ENCODE measurements at places on chromosomes 3 and 15. TPM values are rescaled to one million over a fixed set of nuclear protein-coding genes. Genes with fewer than 3 reads are reported as not detected.
A peak's percentile ranks its signal among the peaks of the same experiment; 100 is the strongest.

GRCh38 chr15:57184502-57184901 is 191.8 kb upstream of the CGNL1 start:
- peak; percentile 20 for DNase-seq

The ACKR2 gene
- 1.6 TPM for total RNA-seq

DNA sequence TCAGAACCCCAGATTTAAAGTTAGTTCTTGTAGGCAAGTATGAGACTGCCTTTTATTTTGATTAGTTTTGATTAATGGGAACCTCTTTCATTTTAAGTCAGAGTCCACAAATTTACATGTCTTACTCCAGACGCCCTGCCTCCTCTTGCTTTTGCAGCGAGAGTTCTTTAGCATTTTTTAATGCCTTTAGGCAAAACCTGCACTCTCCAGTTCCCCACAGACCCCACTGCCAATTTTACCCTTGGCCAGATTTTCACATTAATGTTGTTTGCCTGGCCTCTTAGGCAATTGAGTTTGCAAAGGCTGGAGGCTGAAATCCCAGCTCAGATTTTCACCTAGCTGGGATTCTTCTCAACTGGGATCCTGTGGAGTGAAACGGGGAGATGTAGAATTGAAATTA is 85.8 kb downstream of the GAP43 start:
- no peak for DNase-seq

- DNase-seq: peak; percentile 53
Measured at GRCh38 chr15:66842710-66843441, 140.8 kb downstream of the SMAD6 start.

GRCh38 chr15:85064710-85065109 is 83.1 kb downstream of the PDE8A start:
- no peak for DNase-seq

DNA sequence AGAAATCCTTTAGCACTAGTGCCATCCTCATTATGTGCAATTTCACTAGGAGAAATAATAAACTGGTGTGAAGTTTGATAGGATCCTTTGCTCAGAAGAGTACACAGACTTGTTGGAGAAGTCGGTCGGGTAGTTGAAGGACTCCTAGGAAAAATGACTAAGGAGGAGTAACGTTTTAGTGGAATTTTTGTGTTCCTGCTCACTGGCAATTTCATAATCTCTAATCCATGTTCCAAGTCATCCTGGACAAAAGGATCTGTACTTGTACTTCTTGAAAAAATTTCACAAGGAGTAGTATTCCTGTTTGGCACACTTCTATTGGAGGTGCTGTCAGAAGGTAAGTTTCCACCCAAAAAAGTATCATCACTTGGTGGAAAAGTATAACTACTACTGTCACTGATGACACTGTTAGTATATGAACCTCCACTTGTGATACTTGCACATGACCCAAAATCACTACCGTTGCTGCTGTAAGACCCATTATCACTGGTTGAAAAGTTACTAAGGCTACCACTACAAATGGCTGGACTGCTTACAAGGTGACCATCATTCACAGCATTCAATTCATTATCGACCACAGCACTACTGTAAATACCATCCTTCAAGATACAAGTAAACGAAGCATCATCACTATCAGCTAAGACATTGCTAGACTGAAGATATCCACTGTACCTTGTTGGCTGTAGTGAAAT is 77.4 kb downstream of the NEDD4 start:
- no peak for DNase-seq

- DNase-seq: no peak
Measured at GRCh38 chr15:57217778-57218598, 158.3 kb upstream of the CGNL1 start.

The IQCF6 gene
- total RNA-seq: not detected

DNA sequence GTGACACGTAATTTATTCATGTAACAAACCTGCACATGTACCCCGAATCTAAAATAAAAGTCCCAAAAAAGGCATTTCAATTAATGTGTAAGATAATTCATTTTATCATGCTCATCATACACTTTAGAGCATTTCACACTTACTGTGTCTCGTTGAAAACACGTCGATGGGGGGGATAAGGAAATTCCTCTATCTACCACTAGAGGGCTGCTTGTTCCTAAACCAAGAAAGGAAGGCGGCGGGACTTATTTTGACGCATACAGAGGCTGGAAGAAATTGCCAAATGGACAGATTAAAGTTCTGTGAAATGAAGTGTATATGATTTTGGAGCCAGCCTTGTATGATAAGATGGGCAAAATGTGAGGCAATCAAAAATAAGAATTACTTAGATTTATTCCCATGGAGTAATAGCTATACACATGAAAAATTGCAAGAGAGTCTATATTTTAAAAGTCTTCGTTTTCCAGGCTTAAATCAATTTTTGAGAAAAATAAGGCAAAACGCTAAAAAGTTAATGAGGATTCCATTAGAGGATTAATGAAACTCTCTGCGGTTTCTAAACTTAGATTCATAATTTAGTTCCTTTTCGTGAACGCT is 346.8 kb downstream of the CNTN3 start:
- peak; percentile 41 for DNase-seq

The NR2F2 gene
- 7.8 TPM for total RNA-seq

GRCh38 chr3:160986069-160986468 is 119.1 kb downstream of the B3GALNT1 start:
- DNase-seq: no peak

- no peak for DNase-seq
Measured at GRCh38 chr3:143806038-143806437, 42.2 kb downstream of the SLC9A9 start.

DNA sequence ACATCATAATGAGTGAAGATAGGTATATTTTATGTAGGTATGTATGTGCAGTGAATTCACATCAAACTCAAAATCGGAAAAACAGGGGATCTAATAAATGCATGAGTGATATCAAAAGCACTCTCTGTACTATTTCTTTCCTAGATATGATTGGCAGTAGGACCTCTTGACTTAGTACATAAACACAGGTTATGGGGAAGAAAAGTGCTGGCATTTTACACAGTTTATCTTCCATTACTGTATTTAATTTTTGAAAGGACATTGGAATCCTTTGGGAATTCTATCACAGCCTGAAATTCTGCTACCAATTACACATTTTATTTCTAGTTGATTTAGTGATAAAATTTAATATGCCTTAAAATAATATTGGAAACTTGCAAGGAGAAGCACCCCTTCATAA is 470.5 kb upstream of the ONECUT1 start:
- DNase-seq: no peak

DNA sequence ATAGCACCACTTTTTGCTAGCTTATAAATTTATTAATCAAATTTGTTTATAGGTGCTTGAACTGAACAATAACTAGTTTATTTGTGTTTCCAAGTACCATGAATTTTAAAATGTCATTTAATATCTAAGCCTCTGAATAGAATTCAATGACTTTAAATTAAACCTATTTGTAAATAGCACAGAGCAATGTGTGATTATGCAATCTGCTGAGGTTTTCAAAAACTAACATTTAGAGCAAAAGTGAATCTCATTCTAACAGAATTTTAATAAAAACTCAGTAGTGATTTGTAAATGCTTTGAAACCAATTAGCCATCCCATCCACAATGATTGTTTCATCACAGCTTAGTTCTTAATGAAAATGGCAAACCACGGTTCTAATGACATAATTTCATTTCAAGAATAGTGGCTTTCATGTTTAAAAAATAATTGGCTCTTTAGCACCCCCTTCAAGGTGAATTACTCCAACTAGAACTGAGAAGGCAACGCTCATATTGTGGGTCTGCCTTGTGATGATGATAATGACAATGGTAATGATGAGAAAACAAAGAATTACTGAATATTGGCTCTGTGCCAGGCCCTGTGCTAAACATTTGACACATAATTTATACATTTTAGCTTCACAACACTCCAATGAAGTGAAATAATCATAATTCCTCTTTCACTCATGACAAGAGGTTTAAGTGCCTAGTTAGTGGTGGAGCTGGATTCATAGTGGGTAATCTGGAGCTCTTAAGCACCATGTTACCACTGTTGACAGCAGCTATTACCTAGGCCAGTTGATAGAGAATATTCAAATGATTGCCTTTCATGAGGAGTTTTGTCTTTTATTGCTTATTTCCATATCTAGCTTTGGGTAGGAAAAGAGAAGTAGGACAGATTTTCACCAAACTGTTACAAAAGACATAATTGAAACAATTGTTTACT is 145.7 kb downstream of the RBMS3 start:
- peak; percentile 31 for DNase-seq

- no peak for DNase-seq
Measured at GRCh38 chr3:56813653-56813960, 11.9 kb upstream of the ARHGEF3 start.

DNA sequence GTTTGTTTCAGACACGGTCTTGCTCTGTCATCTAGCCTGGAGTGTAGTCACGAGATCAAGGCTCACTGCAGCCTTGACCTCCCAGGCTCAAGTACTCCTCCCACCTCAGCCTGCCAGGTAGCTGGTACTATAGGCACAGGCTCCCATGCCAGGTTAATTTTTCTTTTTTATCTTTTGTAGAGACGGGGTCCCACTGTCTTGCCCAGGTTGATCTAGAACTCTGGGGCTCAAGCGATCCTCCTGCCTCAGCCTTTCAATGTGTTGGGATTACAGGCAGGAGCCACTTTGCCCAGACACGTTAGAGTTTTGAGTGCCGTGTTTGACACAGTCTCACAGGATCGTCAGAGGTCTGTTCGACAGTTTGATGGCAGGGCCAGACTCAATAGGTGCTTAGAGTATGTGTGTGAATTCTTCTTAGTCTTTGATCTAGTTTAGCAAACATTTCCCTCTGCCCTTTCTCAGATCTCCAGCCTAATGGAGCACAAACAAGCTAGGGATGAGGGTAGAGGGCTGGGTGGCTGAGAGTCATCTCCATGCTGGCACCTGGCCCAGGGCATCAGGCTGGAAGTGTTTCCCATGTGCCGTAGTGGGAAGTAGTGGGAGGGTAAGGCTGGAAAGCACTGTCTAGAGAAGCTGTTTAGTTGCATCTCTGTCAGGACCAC is 66.1 kb upstream of the DLG1 start:
- DNase-seq: no peak

- DNase-seq: no peak
Measured at GRCh38 chr3:126549861-126550487, 8.8 kb downstream of the C3orf22 start.

DNA sequence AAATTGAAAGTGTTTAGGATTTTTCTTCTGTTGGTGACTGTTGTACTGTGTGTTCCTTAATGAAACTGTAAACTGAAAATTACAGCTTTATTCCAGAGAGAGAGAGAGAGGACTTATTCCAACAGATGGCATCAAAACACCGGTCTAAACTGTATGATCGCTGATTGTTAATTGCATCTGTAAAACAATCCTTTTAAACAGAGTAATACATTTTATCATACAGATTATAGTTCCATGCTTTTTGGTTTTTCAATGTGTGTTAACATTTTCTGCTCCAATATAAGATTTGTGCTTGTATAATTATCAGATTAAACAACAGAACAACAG is 289.7 kb upstream of the DNAJC19 start:
- no peak for DNase-seq

The PDZRN3 gene
- 66.5 TPM for total RNA-seq

GRCh38 chr3:149331396-149331795 is 2.0 kb downstream of the TM4SF18 start:
- no peak for DNase-seq

- DNase-seq: no peak
Measured at GRCh38 chr3:101725194-101725889, 928 bp downstream of the CEP97 start.

The GOLGA8R gene
- 8.3 TPM for total RNA-seq

The P3H2 gene
- total RNA-seq: 37.7 TPM

- no peak for DNase-seq
Measured at GRCh38 chr3:122458992-122459391, 43.1 kb upstream of the WDR5B start.

The PPIP5K1 gene
- total RNA-seq: 29.7 TPM

DNA sequence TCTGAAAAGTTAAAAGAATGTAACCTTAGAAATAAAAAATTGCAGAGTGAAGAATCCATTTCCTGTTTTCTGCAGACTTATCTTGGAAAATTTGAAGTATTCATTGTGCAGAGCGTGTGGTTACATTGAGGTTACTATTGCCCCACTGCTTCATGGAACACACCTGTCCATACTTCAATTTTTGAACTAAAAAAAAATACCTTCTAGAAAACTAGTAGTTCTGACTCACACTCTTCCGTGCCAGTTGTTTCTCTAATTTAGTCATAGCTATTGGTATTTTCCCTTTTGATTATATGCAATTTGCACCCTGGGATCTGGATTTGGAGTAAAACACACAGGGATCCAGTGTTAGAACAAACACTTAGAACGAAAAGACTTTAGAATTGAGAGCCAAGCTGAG is 111.8 kb upstream of the LYSMD4 start:
- DNase-seq: no peak

DNA sequence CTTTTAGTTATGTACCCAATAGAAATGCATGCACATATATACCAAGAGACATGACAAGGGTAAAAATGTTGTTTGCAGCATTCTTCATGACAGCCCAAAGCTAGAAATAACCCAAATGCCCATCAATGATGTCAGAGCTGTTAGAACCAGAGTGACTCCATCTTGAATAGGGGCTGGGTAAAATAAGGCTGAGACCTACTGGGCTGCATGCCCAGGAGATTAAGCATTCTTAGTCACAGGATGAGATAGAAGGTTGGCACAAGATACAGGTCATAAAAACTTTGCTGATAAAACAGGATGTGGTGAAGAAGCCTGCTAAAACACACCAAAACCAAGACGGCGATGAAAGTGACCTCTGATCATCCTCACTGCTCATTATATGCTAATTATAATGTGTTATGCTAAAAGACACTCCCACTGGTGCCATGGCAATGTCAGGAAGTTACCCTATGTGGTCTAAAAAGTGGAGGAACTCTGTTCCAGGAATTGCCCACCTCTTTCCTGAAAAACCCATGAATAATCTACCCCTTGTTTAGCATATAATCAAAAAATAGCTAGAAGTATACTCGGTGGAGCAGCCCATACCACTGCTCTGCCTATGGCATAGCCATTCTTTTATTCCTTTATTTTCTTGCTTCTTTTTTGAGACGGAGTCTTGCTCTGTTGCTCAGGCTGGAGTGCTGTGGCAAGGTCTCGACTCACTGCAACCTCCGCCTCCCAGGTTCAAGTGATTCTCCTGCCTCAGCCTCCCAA is 32.9 kb downstream of the ZBTB11 start:
- DNase-seq: no peak

DNA sequence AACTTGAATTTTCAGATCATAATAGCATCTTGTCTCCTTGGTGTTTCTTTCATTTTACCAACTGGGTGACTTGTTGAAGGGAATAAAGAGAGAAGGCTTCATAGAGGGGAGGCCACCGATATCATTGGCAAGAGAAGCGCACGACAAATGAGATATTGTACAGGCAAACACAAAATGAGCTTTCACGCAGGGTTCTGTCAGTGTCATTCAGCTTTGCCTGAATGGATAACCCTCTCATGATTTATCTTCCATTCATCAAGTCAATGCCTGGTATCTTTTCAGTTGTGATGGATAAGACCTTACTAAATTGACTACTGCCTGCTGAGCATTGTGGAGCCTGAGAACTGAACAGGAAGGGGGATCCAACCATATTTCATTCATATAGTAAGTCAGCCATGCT is 188.6 kb upstream of the EPHA3 start:
- DNase-seq: no peak

The GOLGA6A gene
- total RNA-seq: 0.89 TPM
